ENCODE measurements at places on chromosomes 1 and 21.
A peak's percentile ranks its signal among the peaks of the same experiment; 100 is the strongest.

GRCh38 chr1:10324627-10325026 lies 74.2 kb upstream of the PGD start:
- DNase-seq, result no peak

DNA sequence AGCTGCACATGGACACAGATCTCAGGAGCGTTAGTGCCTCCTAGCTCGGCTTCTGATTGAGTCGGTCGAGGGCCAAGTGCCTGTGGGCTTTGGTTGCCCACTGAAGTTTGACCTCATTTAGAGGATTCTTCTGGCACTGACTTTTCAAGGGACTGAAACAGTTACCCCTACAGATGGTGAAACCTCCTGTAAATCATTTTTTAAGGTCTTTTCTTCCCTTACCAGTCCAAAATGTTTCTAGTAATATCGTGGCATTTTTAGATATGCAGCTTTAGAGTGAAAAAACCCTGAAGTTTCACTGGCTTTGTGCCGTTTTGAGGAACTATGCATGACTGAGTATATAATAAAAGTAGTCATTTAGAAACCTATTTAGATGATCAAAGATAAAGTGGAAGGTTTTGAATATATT lies 34.7 kb upstream of the L1TD1 start:
- no peak for DNase-seq

DNA sequence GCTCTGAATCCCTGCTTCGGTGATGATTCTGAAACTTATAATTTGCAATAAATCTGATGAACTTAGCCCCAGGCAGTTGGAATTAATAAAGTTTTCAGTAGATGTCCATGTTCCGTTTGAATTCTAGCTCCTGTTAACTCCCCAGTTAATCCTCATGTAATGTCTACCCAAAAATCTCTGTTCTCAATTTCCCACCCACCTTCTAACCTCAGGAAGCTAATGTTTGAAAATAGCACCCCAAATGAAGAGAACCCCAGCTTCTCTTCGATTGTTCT lies 3.6 kb downstream of the MYOG start:
- no peak for DNase-seq

DNA sequence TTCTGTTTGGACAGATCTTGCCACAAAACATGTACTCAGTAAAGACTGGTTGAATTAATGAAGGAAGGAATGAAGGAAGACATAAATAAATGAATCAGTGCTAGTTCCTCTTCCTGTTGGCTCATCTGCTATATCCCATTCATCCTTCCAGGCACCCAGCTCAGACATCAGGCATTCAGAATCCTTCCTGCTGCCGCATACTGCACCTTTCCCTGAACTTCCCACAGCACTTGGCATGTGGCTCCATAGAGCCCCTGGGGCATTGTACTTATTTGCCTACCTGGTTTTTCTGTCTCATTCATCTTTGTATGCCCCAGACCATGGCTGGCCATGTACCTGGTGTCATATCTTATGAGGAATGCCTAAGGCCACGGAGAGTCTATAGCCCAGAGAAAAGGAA lies 34.4 kb upstream of the ZNF648 start:
- no peak for DNase-seq

GRCh38 chr1:147083919-147084272 lies 88.4 kb downstream of the PRKAB2 start:
- no peak for DNase-seq

GRCh38 chr1:172398193-172398592 lies 22.3 kb upstream of the C1orf105 start:
- DNase-seq, result peak; percentile 40

DNA sequence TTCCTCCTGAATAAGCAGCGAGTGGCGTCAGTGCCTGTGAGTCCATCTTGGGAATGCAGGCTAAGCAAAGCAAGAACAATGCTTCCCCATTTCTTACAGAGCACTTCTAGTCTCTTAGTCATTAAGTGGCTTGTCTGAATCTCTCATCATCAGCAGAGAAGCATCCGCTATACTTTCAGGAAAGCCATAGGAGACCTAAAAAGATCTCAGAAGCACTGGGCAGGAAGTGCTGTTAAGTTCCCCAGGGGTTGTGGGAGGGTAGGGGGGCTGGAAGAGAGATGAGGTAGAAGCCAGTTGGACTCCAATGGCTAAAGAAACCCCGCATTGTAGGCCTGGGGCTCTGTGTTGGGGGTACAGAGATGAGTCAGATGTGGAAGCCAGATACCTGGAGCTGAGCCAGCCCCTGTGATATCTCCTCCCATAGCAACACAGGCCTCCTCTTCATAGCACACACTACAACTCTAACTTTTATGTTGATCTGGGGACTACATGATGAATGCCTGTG lies 44.9 kb downstream of the SYT6 start:
- peak; percentile 82 for DNase-seq

DNA sequence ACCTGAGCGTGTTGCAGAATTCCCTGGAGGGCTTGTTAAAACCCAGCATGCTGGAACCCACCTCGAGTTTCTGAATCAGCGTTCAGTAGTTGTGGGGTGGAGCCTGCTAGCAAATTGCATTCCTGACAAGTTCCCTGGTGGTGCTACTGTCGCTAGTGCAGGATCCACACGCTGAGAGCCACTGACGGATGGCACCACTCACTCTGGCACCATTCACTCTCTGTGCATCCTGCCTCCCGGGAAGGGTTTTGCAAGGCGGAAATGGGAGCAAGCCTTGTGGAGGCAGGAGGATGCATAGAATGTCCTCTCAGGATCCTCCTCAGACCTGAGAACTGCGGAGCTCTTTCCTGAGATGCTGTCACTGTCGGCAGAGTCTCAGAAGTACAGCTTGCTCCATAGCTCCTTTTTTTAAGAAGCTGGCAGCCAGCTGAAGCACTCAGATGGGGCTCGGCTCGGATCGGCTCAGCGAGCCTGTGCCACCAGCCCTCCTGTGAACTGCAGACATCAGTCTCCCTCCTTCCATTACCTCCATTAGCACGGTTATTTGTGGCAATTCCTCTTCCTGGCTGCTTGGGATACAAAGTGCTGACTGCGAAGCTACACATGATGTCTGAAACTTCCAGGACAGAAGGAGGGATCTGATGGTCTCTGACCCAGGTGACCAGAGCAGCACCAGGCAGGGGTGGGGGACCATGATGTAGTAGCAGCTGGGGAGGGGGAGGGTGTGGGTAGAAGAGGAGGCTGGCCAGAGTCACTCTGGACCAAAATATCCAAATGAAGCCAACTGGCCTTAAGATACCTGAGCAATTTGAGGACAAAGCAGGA lies 89.6 kb downstream of the C1orf94 start:
- DNase-seq, result peak; percentile 27

DNA sequence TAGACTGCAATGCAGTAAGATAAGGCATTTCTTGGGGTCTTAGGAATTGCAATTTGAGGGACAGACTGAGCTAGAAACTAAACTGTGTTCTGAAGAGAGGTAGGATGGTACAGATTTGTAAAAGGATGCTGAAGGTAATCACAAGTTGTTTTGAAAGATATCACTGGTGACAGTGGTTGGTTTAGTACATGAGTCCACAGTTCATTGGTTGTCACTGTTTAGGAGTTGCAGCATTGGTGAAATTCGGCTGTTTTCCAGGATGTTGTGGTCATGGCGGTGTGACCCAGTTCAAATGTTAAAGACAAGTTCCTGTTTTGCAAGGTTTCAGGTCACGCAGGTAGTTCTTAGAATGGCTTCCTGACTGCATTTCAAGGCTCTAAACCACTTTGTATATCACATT lies 292.8 kb upstream of the B3GALT2 start:
- no peak for DNase-seq

- peak; percentile 42 for DNase-seq
Measured at GRCh38 chr1:241356519-241357365, at the start of gene RGS7. TSS of gene RGS7 (minus strand) at chr1:241357205.

DNA sequence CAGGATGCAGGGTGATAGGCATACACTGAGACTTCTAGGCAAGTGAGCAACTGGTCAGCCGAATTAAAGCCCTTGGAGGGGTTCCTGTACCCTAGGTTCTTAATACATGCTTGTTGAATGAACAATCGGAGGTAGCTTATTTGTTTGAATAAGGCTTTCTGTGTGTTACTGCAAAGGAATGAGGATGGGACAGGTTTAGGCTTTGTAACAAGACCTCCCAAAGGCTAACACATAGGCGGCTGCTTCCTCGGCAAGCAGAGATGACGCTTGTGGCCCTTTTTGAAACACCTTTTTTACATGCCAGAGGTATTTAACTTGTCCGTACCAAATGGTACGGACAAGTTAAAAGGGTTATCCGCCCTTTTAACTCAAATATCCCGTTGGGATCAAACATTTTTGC lies 511.6 kb downstream of the KIF26B start:
- DNase-seq, result no peak

- DNase-seq, result no peak
Measured at GRCh38 chr1:51973587-51974474, 16.7 kb downstream of the RAB3B start.

- DNase-seq, result no peak
Measured at GRCh38 chr1:3327389-3327702, 127.1 kb upstream of the ARHGEF16 start.

DNA sequence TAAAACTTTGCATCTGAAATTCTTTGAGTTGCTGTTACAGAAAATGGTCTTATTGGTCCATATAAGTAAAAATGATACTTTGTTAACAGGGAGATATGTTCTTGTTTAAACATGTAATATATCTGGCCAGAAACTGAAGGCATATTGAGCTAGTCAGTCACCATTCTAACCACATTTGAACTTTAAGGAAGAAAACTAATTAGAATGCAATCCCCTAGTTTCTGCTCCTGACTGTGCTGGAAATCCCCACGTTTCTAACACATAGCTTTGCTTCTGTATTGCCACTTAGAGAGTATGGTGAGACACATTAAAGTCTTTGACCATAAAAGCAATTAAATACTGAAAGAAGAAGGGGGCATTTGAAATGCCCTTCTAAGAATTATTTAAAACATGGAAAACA lies 32.1 kb upstream of the HIVEP3 start:
- DNase-seq, result peak; percentile 27

- no peak for DNase-seq
Measured at GRCh38 chr1:248388426-248388825, 12.9 kb downstream of the OR2T6 start.

DNA sequence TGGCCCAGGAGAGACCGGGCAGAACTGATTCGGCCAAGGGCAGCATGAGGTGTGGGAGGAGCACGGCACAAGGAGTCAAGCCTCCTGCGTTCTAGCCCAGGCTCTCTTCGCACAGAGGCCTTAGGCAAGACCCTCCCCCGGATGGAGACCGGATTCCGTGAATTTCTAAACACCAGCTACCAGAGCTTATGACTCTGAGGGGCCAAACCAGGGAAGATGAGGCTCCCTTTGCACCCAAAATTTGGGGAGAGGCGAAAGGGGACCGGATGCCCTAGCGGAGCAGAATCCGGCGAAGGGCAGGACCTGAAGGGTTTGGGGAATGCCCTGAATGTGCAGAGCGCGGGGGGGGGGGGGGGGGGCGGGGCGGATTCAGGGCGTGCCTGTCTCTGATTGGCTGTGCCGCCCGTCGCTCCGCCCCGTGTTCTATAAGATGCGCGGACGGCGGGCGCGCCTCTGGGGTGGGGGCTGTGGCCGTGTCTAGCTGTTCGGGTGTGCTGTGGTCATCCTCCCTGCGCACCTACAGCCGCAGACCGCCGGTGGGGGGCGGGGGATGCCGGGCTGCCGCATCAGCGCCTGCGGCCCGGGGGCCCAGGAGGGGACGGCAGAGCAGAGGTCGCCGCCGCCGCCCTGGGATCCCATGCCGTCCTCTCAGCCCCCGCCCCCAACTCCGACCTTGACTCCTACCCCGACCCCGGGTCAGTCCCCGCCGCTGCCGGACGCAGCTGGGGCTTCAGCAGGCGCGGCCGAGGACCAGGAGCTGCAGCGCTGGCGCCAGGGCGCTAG lies at the start of gene TRNP1:
TRNP1 (plus strand) TSS at position 456 of the 783 bp plus-strand sequence; CDS start at position 551, 95 bp downstream.
- peak; percentile 80 for DNase-seq

DNA sequence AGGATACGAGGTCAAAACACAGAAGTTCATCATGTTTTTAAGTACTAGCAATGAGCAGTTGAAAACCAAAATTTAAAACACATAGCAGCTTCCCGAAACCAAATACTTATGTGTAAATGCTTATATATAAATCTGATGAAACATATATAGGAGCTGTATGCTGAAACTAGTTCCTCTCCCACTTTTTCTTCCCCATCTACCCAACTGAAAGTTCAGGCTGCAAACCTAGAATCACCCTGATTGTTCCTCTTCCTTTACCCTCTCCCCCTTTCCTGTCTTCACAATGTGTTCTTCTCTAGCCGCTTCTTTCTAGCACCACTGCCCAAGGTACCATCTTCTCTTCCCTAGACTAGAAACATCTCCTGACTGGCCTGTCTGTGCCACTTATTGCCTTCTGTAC lies 90.6 kb downstream of the ST3GAL3 start:
- DNase-seq, result no peak

DNA sequence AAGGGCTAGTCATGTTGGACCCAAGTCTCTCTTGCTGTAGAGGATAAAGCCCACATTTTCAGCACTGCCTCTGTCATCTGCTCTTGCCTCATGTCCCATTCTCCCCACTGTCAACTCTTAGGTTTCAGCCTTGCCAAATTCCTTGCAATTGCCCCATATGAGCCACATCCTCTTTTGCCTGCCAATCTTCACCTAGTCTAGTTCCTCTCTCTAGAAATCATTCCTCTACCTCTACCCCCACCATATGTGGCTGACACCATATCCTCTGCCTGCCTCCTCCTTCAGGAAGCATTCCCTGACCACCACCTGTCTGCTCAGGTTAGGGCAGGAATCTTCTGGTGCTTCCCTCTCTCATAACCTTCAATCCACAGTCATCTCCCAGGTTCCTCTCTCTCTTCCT lies 38.2 kb downstream of the SLC9A1 start:
- DNase-seq, result peak; percentile 40

GRCh38 chr1:244154508-244154871 lies 103.4 kb downstream of the ZBTB18 start:
- peak; percentile 68 for DNase-seq

- peak; percentile 33 for DNase-seq
Measured at GRCh38 chr1:177328251-177328650, 157.5 kb downstream of the BRINP2 start.

DNA sequence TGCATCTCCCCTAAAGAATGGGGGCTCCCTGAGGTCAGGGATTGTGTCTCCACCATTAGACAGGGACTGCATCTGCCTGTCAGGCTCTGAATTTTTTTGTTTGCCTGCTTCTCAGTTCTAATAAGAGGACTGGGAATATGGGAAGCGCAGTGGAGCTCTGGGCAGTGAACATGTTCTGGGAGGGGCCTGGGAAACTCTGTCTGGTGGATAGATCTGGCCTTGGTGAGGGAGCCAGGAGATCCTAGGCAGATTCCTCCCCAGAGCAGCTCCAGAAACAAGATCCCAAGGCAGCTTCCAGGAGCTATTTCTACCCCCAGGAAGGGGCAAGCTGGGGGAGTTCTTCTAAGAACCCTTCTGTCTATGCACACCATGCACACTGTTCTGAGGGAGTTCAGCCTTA lies 12.6 kb upstream of the MYOG start:
- DNase-seq, result no peak

GRCh38 chr1:231735411-231735810 lies 108.8 kb downstream of the DISC1 start:
- no peak for DNase-seq

- peak; percentile 86 for DNase-seq
Measured at GRCh38 chr1:164748253-164748899, 189.4 kb downstream of the PBX1 start.
